ENCODE measurements at places on chromosomes 3 and 15.

DNA sequence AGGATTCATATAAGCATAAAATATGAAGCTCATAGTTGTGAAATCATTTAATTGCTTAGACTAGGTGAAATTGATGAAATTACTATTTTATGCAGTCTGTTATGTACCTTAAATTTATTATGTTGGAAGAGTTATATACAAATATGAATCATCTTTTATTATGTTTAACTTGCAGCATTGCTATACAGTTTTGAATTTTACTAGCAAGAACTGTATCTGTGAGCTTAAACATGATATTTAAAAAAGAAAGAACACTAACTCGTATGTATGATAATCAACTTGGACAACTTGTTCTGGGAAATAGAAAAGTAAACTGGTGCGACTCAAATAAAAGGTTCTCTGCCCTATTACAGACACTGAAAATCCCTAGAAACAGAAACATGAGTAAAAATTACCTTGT lies 1.8 kb downstream of the STX19 start:
- H3K27ac ChIP-seq = no peak overlapping the region
- DNase-seq = no peak
- no peaks in the 10 kb centered on the region for H3K27me3 ChIP-seq

DNA sequence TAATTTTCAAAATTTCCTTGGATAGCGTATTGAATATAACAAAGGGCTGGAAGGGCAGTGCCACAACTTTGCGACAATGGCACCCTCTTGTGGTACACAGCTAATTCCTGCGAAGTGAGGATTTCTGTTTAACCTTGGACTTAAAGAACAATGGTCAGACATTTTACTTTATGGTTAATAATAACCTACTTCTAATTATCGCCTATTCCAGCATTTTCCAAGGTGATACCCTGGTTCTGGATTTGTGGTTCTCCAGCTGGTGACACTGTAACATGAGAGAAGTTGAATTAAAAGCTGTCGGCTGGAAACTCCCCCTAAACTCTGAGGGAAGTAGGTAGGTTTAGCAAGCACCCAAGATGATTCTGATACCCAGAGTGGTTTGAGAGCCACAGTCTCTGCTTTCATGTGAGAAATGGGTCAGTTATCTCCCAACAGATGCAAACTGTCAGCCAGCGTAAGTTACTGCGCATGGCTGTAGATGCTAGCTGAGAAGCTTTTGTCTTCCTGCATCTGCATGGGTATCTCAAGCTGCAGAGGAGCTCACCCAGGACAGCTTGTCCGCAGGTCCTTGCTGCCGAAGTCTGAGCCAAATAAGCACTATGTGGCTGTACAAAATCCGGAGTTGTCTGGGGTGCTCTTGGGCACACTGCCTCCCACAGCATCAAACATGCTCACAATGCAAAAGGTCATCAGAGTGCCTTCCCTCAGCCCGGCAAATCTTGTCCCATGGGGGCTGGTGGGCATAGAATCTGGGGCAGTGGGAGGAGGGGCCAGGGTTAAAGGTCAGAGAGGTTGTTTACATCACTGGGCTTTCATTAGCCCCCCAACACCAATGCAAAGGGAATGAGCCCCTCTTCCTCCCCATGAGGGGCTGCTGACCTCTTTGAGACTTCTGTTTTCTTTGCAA lies 6.6 kb upstream of the CHSY1 start:
- H3K36me3 ChIP-seq = no peaks in the 10 kb centered on the region
- DNase-seq = peak; percentile 68
- H3K4me1 ChIP-seq = peaks cover 20% of the 10 kb centered on the region
- H3K4me3 ChIP-seq = no peak overlapping the region

DNA sequence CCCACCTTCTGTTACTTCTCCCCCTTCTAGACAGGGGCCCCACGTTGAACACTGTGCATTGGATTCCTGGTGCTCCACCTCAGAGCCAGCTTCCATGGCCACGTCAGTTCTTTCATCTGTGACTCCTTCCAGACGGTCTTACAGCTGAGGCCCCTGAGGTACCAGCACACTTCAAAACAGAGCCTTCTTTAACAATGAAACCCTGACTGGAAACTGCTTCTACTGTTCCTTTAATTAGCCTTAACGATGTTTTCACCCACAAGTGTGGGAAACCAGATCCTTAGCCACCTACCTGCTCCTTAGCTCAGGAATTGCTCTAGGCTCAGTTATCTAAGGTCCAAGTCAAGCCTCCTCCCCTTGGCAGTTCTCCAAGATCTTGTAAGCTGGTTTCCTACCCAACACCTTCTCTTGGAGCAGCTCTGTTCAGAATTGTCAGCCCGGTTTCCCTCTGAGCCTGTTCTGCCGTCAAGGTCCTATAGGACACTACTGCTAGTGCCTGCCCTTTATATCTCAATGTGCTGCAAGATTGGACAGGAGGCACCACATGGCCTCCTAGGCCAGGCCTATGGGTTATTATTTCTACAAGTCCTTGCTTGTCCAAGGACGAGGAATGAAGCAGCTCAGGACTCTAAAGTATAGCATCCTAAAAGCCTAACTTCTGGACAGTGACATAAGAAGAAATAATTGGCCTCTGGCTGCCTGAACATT lies 80.7 kb downstream of the FMN1 start:
- no peak overlapping the region for H3K27ac ChIP-seq
- H3K27me3 ChIP-seq = peaks cover 7% of the 10 kb centered on the region
- no peaks in the 10 kb centered on the region for H3K4me1 ChIP-seq
- H3K36me3 ChIP-seq = no peaks in the 10 kb centered on the region

GRCh38 chr15:25693321-25694238 lies 169.5 kb downstream of the ATP10A start:
- peaks cover 33% of the 10 kb centered on the region for H3K36me3 ChIP-seq
- no peaks in the 10 kb centered on the region for H3K4me1 ChIP-seq
- H3K27me3 ChIP-seq = no peaks in the 10 kb centered on the region
- peak; percentile 65 for DNase-seq

DNA sequence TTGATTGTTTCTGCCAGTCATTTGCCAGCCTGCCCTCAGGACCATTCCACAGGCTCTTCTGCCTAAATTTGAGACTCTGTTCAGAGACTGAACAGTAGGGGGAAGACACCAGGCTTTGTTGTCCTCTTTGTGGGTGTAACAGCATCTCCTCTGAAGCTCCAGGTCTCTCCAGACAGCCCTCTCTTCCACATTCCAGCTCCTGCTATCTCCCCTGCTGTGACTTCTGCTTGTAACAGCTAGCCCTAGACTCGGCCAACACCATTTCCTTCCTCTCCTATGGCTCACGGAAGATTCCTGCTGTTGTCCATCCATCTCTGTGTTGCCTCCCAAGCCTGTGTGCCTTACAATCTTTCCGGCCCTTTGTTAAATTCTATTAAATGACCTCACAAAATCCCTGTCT lies 40.2 kb downstream of the SUCLG2 start:
- H3K4me3 ChIP-seq = no peak overlapping the region
- H3K4me1 ChIP-seq = peaks cover 2% of the 10 kb centered on the region
- DNase-seq = no peak
- H3K36me3 ChIP-seq = peaks cover 77% of the 10 kb centered on the region
- H3K27me3 ChIP-seq = no peaks in the 10 kb centered on the region

GRCh38 chr3:71402911-71403310 lies 180.6 kb downstream of the FOXP1 start:
- peaks cover 4% of the 10 kb centered on the region for H3K27me3 ChIP-seq
- peaks cover 4% of the 10 kb centered on the region for H3K36me3 ChIP-seq

DNA sequence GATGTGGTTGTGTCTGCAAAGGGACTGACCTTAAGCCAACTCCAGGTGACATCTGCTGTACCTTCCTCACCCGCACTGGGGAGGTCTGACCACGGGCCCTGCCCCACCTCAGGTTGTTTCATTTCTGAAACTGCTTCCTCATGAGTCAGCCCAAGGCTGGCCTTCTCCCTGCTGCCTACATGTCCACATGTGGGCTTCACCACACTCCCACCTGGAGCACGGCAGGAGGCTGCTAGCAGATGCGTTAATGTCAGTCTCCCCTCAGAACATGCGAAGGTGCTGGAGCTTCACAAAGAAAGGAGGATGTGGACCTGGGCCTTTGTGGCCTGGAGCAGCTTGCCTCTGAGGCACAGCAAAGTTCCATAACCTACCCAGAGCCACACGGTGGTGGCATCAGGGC lies 69.4 kb upstream of the PLXNA1 start:
- no peak overlapping the region for H3K27ac ChIP-seq
- peak; percentile 38 for DNase-seq
- peaks cover 51% of the 10 kb centered on the region for H3K4me1 ChIP-seq
- peaks cover 6% of the 10 kb centered on the region for H3K27me3 ChIP-seq
- H3K4me3 ChIP-seq = no peak overlapping the region

DNA sequence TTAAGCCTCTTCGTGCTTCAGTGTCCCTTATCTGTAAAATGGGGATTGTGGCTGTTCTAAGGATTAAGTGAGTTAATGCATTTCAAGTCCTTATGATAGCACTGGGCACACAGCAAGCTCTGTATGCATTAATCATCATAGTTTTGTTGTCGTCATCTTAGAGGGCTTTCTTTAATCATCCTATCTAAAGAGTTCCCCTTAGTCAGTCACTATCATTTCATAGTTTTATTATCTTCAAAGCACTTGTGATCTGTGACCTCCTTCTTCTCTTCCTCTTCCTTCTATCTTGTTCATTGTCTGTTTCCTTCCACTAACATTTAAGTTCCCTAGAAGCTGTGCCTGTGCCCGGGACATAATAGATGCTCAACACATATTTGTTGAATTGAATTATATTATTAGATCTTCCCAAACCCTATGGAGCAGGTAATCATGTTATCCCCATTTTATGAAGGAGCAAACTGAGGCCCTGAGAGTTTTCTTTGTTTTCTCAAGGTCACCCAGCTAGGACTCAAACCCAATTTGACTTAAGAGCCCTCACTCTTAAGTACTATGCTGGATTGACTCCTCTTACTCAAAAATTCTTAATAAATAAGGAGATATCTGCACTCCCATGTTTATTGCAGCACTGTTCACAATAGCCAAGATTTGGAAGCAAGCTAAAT lies 24.1 kb downstream of the DUOX2 start:
- no peak for DNase-seq
- H3K4me3 ChIP-seq = no peak overlapping the region
- H3K36me3 ChIP-seq = no peaks in the 10 kb centered on the region
- no peaks in the 10 kb centered on the region for H3K4me1 ChIP-seq

- H3K36me3 ChIP-seq = peaks cover 25% of the 10 kb centered on the region
- DNase-seq = no peak
- H3K4me3 ChIP-seq = peak overlapping the region; percentile 98
- H3K27me3 ChIP-seq = no peaks in the 10 kb centered on the region
- H3K4me1 ChIP-seq = peaks cover 38% of the 10 kb centered on the region
These were observed 507 bp upstream of the MRPL3 start for GRCh38 chr3:131503320-131503635.

DNA sequence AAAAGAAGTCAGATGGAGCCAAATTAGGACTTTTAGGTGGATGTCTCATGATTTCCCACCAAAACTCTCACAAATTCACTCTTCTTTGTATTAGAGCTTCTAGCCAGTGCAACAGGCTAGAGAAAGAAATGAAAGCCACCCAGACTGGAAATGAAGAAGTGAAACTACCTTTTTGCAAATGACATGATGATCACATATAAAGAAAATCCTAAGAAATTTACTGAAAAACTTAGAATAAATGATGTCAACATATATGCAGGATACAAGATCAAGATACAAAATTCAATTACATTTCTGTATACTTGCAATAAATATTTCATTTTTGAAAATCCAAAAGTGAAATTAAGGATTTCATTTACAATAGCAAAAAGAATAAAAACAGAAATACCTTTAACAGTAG lies 110.8 kb downstream of the LRIG1 start:
- no peaks in the 10 kb centered on the region for H3K27me3 ChIP-seq
- H3K27ac ChIP-seq = no peak overlapping the region
- no peak overlapping the region for H3K4me3 ChIP-seq
- DNase-seq = no peak
- peaks cover 66% of the 10 kb centered on the region for H3K36me3 ChIP-seq

DNA sequence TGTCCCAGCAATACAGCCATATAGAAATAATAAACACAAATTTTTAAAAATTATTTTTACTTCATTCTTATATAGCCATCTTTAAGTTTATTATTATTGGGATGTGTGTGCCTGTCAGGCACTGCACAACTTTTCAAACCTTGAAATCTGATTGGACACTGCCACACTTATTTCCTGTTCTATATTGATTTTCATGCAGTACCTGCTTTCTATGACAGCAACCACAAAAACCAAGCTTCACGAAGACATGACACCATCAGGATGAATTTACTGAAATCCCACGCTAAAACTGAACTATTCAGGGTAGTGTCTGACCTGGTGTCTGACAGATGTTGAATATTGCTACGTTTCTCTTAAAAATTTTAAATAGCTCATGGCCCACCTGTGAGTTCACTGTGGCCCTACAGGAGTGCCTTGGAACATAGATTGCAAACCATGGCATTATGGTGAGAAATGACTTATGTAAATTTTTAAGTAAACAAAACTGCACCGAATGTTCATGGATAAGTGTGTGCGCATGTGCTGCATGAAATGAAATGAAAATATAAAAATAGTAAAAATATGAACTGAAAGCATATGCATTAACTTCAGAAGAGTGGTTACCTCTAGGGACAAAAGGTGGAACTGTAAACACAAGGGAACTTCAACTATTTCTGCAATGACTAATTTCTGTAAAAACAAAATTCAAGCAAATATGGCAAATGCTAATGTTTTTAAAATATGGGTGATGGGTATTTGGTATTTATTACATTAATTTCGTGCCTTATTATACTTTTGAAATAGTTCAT lies 152.3 kb downstream of the ZBTB20 start:
- H3K27me3 ChIP-seq = no peaks in the 10 kb centered on the region
- no peak overlapping the region for H3K4me3 ChIP-seq
- no peak for DNase-seq

DNA sequence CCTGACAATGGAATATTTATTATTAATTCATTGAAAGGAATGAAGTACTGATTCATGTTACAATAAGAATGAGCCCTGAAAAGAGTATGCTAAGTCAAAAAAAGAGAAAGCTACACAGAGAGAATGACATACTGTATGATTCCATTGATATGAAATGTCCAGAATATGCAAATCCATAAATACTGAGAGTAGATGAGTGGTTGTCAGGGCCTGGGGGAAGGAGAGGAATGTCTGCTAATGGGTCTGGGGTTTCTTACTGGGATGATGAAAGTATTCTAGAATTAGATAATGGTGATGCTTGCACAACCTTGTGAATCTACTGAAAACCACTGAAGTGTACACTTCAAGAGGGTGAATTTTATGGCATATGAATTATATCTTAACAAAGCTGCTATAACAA lies 79.9 kb upstream of the HACD2 start:
- H3K4me1 ChIP-seq = peaks cover 2% of the 10 kb centered on the region
- peaks cover 36% of the 10 kb centered on the region for H3K27me3 ChIP-seq
- H3K36me3 ChIP-seq = no peaks in the 10 kb centered on the region
- no peak overlapping the region for H3K4me3 ChIP-seq

Data from activated naive CD4-positive, alpha-beta T cell treated with anti-CD3 and anti-CD28 coated beads, Interleukin-2, amount 10 ng/mL, durations not matched to agents 7 days and 5 days (primary cell).